ENCODE measurements at places on chromosomes 11 and 22. TPM values are rescaled to one million over a fixed set of nuclear protein-coding genes. Genes with fewer than 3 reads are reported as not detected.

DNA sequence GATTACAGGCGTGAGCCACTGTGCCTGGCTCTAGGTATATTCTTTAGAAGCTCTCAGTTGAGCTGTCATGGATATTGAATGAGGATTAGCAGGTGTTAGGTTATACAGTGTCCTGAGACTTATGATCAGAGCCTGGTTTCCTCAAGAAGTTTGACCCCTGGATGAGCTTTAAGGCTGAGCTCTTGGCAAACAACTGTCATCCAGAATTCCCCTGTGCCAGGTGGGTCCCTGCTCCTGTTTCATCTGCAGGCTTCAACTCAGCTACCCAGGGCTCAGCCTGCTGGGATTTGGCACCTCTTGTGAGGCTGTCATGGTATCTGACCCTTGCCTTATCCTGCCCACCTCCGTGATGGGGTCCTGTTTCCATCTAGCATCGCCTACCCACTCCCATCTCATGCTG lies 24.3 kb downstream of the SERPINH1 start:
- DNase-seq: no peak

The ST14 gene
- total RNA-seq: 35.1 TPM

DNA sequence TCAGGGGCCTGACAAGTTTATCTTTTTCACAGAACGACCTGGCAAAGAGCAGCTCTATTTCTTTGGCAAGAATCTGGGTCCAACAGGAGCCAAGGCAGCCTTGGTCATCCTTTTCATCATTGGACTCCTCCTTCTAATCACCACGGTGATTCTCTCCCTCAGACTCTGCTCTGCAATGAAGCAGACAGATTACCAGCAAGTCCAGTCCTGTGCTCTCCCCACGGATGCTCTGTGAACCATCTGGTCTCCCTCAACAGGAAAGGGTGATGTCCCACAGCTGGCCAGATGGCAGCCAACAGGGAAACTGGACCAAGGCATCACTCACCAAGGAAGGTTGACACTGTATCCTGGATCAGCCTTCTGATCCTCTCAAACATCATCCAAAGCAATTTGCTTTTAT lies 17.0 kb upstream of the PANX1 start:
- DNase-seq: no peak

GRCh38 chr11:134369656-134370525 lies 38.1 kb downstream of the GLB1L2 start:
- no peak for DNase-seq

DNA sequence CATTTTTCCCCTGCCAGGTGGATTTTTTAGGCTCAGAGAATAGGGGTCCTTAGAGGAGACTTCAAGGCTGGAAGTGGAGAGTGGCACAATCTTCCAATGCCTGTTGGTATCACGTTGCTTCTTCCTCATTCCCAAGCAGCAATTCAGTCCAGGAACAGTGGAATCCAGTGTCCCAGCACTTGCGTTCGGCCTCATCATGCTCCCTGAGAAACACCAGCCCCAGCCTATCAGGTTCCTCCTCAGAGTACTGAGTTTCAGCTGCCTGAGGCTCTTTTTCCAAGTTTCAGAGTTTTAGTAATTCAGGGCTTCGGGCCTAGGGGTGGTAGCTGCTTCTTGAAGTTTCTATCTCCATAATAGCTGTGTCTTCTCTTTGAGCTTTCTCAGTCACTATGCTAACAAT lies 31.9 kb upstream of the NRGN start:
- DNase-seq: no peak

GRCh38 chr11:61477727-61478148 lies 30.8 kb upstream of the LRRC10B start:
- DNase-seq: no peak

The CNIH2 gene
- not detected for total RNA-seq

The SMC1B gene
- not detected for total RNA-seq

The PARVG gene
- total RNA-seq: not detected

- no peak for DNase-seq
These were observed 35.3 kb downstream of the ZNRF3 start for GRCh38 chr22:28918550-28919271.

The HEPN1 gene
- total RNA-seq: not detected

GRCh38 chr11:122207505-122207904 lies 91.5 kb upstream of the BLID start:
- DNase-seq: no peak

The OR52H1 gene
- 0.10 TPM for total RNA-seq

GRCh38 chr11:128174465-128175291 lies 412.7 kb downstream of the ETS1 start:
- peak; percentile 26 for DNase-seq

DNA sequence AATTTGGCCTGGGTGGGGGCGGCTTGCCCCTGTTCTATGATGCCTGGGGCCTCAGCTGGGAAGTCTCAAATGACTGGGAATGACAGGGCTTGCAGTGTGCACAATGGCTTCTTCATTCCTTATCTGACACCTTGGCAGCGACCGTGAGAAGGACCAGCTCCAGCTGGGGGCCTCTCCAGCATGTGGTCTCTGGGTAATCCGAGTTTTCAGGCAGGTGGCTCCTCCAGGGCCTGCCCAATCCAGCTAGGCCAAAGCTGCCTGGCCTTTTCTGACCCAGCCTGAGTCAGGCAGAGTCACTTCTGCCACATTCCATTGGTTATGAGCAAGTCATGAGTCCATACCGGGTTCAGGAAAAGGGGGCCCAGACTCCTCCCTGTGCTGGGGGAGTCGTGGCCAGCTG lies 646.0 kb downstream of the OPCML start:
- peak; percentile 23 for DNase-seq

- no peak for DNase-seq
These were observed 84.7 kb downstream of the SBF2 start for GRCh38 chr11:10209326-10209725.

GRCh38 chr11:13042873-13043342 lies 33.8 kb downstream of the RASSF10 start:
- peak; percentile 67 for DNase-seq

DNA sequence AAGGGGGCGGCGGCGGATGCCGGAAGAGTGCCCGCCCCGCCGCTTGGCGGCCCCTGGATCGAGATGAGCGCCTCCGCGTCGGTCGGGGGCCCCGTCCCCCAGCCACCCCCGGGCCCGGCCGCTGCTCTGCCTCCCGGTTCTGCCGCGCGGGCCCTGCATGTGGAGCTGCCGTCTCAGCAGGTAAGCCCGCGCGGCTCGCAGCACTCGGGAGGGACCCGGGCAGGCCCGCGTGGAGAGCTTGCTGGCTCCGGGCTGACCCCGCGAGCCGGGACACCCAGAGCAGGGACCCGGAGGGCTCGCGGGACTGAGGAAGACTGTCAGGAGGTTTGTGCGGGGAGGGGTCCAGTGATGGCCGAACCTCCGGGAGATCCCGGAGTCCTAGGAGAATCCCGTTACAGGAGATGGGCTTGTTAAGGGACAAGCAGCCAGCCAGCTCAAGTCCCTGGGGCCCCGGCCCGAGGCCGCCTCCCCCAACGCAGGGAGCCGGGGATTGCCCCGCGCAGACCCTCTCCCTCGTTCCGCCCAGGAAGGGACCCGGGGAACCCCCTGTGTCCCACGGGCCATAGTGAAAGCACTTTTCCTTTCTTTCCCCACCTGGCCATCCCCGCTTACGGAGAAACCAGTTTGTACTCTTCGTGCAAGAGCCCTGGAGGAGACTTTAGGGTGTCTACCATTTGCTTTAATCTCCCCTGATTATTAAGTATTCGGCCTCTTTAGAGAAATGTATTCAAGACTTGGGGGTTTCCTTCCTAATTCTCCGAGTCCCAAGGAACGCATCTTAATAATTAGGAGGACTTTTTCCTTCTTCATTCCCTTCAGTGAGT lies 547 bp downstream of the UVRAG start:
- DNase-seq: no peak

The BID gene
- total RNA-seq: 72.9 TPM

The GSTT2B gene
- 4.7 TPM for total RNA-seq

GRCh38 chr11:68974421-68975194 lies 6.2 kb downstream of the MRGPRD start:
- DNase-seq: no peak

DNA sequence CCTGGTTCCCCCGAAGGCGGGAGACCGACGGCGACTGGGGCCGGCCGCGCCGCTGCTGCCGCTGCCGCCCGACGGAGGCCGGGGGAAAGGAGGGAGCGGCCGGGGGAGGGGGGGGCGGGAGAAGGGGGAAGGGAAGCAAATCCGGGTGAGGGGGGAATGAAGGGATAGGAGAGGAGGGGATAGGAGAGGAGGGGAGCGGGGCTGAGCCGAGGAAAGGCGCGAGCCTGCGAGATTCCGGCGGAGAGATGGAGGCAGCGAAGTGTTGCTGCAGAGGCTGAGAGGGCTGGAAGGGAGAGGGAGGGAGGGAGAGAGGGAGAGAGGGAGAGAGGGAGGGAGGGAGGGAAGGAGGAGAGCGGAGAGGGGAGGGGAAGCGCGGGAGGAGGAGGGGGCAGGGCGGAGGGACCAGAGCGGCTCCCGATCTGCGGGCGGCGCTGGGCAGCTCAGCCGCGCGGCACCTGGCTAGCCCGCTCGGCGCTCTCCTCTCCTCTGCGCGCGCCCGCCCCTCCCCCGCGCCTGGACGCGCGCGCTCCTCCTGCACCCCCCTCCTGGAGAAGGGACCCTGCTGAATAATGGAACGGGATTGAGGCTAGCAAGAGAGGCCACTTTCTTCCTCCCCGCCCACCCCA lies 52.3 kb downstream of the SLC22A12 start:
- no peak for DNase-seq

GRCh38 chr11:75561426-75562047 lies 516 bp upstream of the SERPINH1 start:
- no peak for DNase-seq

GRCh38 chr22:46815559-46815895 lies 53.1 kb downstream of the TBC1D22A start:
- no peak for DNase-seq

DNA sequence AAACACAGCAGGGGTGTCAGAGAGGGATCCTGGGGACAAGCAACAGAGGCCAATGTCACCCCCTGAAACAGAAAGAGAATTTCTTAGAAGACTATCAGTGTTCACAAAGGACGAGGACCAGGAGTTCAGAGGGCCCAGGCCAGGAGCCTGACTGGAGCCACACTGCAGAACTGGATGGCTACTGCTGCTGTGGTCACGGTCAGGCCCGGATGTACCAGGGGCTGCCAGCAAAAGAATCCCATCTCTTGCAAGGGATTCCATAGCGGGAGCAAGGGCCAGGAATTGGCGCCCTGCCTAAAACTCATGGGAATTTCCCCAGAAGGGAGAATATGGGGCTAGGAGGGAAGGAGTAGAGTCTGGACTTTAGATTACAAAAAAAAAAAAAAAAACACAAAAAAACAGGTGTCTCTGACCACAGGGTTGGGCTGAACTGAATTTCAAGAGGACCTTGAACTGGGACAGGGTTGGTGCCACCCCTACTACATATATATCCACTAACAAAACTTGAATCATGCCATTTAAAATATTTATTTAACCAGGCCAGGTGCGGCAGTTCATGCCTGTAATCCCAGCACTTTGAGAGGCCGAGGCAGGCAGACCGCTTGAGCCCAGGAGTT lies 15.7 kb upstream of the KCTD14 start:
- peak; percentile 67 for DNase-seq

DNA sequence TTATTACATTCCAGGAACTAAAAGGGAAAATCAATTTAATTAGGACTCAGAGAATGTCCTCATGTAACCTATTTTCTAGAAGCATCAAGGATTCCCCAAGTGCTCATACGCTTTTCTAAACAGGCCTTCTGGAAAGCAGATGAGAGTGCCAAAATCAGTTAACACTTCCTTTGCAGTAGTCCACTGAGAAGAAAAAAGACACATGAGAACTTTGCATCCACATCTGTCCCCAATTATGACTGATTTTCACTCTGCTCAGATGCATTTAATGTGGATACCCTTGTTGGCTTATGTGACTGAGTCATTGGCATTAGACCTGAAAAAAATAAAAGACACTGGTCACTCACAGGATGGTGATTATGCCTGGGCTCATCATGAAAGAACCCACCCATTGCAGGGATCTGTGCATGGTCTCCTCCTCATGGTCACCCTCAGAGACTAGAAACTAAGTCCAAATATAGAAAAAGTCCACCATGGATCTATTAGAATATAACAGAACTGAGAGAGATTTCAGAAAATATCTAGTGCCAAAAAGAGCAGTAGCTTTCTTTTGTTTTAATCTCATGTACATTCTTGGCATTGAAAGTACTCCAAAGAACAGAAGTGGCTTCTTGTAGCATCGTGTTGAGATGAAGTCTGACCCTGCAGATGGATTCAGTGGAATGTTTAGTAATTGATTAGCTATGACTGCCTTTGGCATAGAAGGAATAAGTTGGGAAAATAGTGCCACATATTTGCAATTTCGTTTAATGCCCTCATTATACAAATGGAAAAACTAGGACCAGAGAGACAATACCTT lies 48.8 kb upstream of the FIBIN start:
- no peak for DNase-seq

- DNase-seq: no peak
These were observed 27.9 kb downstream of the GNAZ start for GRCh38 chr22:23098230-23098705.

DNA sequence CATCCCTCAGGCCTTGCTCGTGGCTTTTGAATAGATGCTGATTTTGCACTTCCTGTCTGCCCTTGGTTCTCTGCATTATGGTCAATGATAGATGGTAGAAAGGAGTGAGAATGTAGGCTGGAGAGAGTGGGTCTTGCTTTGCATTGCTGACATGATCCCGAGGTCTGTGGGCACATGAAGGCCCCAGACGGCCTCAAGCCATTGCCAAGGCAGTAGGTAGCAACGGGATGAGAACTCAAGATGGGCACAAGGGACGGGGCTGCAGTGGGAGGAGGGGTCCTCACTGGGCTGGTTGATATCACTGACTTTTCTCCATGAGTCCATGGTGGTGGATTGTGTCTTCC lies 54.0 kb downstream of the GAB4 start:
- no peak for DNase-seq

The NTM gene
- 0.85 TPM for total RNA-seq
